ENCODE measurements at places on chromosomes 13 and 19.

GRCh38 chr19:13090511-13091231 lies 12.0 kb downstream of the LYL1 start:
- DNase-seq: no peak

- DNase-seq: no peak
These were observed 131.1 kb upstream of the GJB6 start for GRCh38 chr13:20363172-20363571.

GRCh38 chr19:5870986-5871394 lies 650 bp upstream of the FUT5 start:
- DNase-seq: no peak

DNA sequence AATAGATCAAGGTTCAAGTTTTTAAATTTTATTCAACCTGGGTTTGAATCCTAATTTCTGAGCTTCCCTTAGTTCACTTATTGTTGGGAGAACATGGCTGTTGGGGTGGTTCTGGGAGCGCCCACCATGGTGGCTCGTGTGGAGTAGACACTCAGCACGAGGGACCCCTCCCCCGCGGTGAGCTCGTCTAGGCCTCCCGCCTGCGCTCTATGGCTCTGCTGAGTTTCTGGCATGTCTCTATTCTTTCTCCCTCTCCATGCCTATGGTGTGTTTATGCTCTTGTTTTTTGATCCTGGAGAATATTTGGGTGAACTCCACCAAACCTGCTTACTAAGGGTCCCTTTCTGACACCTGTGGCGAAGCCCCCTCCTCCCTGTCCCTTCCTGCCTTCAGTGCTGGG lies 1.6 kb upstream of the EPN1 start:
- DNase-seq: no peak

DNA sequence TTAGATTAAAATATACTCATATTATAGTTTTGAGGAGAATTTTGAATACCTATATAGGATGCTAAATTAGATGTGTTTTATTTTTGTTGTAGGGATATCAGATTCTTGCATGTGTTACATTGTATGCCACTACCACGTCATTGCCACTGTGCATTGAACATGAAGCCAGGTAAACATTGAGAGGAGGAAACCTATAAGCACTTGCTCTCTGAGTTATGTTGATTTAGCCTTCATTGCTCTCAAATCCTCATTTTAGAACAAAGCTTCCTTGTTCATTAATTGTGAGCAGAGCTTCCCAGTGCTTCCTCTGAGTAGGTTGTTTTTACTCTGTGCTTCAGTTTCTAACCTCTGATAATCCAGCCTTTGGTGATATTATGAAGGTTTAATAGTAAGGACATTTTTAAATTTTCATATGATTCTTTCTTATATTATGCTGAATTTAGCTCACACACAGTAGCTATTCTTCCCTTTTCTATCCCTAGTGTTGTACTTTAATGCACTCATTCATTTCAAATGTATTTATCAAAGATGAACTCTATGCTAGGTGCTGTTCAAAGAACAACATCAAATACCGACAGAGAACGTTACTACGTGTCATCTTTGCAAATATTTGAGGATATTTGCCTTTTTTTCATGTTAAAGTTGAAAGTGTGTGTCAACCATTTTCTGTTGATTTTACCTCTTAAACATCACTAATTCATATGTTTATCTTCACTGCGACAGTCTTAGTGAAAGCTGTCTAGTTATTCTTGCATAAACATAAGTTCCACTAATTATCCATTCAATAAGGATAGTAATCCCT lies 1448.0 kb upstream of the MIR17HG start:
- DNase-seq: peak; percentile 90

- no peak for DNase-seq
These were observed 1.3 kb downstream of the NTN5 start for GRCh38 chr19:48671446-48671995.

DNA sequence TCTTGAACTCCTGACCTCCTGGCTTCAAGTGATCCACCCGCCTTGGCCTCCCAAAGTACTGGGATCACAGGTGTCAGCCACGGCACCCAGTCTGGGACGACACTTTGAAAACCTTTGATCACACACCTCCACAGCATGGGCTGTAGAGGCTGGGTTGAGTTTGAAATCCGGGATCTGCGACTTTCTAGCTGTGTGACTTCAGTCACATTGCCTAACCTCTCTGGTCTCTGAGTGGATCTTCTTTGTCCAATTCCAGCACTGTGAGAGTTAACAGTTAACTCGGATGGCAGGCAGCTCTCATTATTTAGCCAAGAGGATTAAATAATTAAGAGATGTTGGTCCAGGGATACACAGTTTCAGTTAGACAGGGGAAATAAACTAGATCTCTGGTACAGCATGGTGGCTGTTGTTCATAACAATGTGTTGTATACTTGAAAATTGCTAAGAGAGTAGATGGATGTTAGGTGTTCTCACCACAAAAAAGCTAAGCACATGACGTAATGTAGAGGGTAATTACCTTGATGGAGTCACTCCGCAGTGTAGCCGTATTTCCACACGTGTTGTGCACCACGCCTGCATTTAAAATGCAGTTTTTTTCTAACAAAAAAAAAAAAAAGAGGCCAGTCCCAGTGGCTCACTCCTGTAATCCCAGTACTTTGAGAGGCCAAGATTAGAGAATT lies 1.9 kb downstream of the GALP start:
- DNase-seq: no peak

- peak; percentile 9 for DNase-seq
These were observed 1628.2 kb upstream of the SLC10A2 start for GRCh38 chr13:104694397-104694796.

DNA sequence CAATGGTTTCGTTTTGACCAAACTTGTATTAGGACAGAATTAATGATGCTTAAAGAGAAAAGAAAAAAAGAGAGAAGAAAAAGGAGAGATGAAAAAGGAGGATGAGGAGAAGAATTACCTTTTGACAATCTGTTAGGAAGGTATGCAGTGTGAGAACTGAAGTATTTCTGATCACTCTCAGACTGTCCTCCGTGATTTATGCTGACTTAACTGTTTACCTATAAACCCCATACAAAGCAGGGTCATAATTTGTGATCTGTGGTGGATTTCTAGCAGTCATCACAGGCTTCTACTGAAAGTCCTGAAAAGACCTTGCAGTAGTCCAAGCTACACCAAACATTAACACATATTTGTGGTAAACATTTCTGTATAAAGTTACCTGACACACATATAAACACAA lies 93.9 kb downstream of the PCDH17 start:
- no peak for DNase-seq

DNA sequence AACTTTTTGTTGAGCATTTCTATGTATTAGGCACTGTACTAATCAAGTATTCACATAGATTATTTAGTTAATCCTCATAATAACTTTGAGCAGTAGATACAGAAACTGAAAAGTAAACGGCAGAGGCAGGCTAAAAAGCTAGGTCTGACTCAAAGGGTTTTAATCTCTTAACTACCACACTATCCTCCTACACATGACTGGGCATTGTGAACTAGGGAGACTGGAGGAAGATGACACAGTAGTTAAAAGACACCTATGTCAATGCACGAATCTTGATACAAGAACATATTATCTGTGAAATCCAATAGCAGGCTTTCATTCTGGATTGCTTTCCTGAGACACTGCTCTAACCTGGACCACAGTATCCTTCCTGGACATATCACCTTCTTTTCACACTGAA lies 36.3 kb downstream of the MICU2 start:
- no peak for DNase-seq

DNA sequence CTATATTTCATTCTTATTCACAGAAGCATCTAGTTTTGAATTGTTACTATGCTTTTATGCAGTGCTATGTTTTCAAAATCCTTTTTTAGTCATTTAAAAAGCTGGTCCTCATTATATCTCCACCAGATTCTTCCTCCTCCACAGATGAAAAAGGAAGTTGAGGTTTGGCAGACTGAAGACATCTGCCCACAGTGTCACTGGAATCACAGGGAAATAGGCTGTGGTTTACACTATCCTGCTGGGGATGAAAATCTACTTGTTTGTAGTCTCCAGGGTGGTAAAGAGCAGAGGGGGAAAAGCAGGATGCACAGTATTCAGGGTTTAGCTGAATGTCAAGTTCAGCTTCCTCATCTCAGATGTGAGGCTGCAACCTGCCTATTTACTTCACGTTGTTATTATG lies 351.2 kb downstream of the DNAJC15 start:
- DNase-seq: no peak

- peak; percentile 68 for DNase-seq
These were observed 3.4 kb downstream of the TPGS1 start for GRCh38 chr19:510606-511100.

GRCh38 chr13:111952032-111952431 lies 114.9 kb upstream of the SOX1 start:
- no peak for DNase-seq

DNA sequence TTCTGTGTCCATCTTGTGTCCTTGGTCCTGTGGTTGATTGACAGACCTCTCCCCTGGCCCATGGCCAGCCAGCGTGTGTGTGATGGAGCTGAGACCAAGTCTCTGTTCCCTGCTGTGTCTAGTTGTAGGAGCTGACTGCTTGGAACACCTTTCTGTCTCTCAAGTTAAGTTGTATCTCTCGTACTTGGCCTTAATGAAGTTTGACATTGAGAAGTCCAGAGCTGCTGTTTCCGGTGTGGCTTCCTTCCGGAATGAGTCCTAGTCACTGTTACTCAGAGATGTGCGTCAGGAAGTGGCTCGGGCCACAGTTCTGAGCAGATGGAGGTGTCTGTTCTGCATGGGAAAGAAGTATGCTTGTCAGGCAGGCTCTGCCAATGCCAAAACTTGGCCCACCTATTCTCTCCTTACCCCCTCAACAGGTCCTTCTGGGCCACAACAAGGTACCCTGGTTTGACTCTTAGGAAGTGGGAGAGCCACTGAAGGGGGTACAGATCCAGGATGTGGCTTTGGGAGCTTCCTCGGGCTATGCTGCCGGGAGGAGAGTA lies 54.3 kb downstream of the GATAD2A start:
- no peak for DNase-seq

- DNase-seq: no peak
These were observed 17.2 kb downstream of the SLC27A1 start for GRCh38 chr19:17487284-17488121.

Data from NCI-H510A treated with DMSO at 0.1 percent for 48 hours (cell line).